SHP77 (cell line): ENCODE measurements at places on chromosomes 16 and 17.

DNA sequence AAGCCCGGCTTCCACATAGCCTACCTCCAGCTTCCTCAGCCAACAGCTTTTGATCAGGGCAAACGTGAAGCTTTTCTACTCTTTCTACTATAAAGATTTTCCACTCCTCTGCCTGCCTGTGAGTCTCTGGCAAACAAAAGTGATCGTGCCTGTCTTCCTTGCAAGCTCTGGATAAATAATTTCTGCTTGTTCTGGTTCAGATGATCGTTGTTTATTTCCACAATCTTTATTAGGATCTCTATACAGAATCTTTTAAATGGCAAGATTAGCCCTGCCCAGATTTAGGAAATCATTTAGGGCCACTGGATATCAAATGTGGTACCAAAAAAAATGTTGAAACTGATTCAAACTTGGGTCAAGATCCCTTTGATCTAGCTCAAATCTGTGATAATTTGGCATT lies 20.4 kb downstream of the KCNJ16 start:
- DNase-seq: no peak

- no peak for DNase-seq
Observed at GRCh38 chr17:79581324-79581932, 29.4 kb downstream of the RBFOX3 start.

- DNase-seq: peak; percentile 59
Observed at GRCh38 chr16:10737068-10737625, 6.5 kb upstream of the NUBP1 start.

DNA sequence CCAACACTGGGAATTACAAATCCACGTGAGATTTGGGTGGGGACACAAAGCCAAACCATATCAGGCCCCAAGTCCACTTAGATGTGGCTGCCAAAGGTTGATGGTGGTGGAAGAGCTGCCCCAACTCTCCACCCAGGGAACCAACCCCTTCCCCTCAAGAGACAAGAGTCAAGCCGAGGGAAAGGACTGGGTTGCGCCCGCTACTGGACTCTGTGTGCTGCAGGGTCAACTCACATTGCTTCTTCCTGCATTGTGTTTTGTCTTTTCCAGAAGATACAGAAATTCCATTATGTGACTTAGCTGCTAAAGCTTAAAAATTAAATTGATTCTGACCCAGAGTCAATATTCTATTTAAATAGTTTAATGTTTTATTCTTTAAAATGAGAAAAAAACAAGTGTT lies 58.5 kb downstream of the ADAMTS18 start:
- DNase-seq: no peak

DNA sequence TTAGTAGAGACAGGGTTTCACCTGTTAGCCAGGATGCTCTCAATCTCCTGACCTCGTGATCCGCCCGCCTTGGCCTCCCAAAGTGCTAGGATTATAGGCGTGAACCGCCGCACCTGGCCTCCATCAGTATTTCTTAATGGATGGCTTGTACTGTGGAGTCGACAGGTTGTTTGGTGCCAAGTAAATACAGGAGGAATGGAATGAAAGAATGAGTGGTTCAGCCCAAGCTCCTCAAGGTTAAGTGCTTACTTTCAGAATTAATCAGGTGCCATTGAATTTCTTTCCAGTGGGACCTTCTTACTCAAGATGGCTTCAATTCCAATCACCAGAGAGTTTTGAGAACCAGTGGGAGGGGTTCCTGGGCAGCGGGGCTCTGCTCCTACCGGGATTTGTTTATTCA lies 25.0 kb downstream of the ALOX15 start:
- no peak for DNase-seq

DNA sequence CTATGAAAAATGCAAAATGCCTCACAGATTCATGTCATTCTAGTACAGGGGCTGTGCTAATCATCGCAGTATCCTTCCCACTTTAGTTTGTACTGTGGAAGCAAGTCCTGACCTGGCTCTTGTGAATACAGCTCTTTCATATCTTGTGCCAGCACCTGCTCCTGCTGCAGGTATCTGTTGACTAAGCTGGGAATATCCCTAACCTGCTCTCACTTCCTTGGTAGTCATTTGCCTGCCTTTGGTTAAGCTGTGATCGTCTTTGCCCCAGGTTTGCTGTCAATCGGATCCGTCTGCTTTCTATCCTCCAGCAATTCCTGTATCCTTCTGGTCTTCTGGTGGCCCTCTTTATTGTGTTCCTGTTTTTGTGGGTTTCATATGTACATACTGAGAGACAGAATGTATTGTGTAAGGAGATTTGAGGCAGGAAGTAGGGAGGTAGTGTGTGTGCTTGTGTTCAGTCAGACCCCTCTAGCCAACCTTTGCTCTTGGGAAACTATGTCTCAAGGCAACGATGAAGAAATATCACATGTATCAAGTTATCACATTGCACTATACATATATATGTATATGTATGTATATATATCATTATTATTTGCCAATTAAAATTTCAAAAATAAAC lies 7.7 kb upstream of the GINS3 start:
- DNase-seq: no peak

DNA sequence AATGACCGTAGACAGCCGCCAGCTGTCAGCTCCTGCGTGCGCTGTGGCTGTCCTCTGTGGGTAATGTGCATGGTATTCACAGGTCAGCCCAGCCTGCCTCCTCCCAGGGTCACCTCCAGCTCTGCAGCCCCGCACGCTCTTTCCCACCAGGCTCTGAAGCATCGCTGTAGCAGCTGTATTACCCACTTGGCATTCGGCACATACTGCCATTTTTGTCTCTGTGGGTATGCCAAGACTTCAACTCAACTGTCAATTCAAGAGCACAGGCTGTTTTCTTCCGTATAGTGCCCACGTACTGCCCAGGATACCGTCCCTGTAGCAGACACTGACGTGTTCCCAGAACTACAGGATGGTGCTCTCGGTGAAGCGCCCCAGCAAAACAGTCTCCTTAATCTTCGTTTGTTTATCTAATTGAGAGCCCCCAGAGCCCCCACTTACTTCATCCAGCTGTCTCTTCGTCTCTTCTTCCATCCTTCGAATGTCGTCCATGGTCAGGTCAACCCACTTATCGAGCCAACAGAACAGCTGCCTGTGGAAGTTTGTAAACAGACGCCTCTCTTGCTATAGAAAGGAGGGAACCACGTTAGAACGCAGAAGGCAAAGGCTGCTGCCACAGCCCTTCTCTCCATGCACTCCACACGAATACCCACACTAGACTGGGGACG lies 17.4 kb upstream of the INPP5K start:
- DNase-seq: no peak

- no peak for DNase-seq
Observed at GRCh38 chr17:45325810-45326209, 9.0 kb upstream of the MAP3K14 start.

DNA sequence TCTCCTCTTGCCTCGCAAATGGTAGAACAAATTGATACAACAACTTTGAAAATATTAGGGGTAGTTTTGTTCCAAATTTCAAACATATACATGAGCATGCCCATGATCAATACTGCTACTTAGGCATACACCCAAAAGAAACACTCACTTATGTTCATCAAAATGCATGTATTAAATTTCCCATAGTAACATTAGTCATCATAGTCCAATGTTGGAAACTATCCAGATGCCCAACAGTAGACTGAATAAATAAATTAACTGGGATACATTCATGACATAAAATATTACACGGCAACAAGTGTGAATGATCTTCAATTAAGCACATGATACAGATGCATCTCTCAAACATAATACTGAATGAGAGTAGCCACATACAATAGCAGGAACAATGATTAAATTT lies 391.6 kb downstream of the CDH11 start:
- no peak for DNase-seq

- no peak for DNase-seq
Observed at GRCh38 chr17:36501351-36501750, 14.9 kb downstream of the ZNHIT3 start.

DNA sequence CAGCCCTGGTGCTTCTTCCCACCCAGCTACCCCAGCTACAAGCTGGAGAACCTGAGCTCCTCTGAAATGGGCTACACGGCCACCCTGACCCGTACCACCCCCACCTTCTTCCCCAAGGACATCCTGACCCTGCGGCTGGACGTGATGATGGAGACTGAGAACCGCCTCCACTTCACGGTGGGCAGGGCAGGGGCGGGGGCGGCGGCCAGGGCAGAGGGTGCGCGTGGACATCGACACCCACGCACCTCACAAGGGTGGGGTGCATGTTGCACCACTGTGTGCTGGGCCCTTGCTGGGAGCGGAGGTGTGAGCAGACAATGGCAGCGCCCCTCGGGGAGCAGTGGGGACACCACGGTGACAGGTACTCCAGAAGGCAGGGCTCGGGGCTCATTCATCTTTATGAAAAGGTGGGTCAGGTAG lies 3.6 kb downstream of the GAA start:
- no peak for DNase-seq

DNA sequence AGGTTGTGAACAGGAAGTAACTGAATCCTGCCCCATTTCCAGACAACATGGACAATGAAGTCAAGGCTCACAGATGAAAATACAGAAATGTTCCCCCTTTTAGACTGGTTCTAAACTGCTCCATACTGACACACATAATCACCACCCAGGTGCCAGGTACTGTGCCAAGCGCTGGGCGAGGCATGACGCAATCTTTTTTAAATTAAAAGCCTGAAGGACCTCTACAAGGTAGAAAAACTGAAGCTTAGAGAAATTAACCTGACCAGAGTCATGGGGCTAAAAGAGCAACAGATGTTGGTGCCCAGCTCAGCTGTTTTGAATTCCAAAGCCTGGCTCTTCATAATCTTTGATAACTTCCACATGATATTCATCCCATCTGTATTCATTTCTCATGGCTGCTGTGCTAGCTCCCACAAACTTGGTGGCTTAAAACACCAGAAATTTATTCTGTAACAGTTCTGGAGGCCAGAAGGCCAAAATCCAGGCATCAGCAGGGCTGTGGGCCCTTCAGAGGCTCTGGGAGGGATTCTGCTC lies 4.9 kb upstream of the RAB11FIP4 start:
- no peak for DNase-seq
